Immature natural killer cell (primary cell): ENCODE measurements at places on chromosomes 12 and 14. TPM values are rescaled to one million over a fixed set of nuclear protein-coding genes. Genes with fewer than 3 reads are reported as not detected.

DNA sequence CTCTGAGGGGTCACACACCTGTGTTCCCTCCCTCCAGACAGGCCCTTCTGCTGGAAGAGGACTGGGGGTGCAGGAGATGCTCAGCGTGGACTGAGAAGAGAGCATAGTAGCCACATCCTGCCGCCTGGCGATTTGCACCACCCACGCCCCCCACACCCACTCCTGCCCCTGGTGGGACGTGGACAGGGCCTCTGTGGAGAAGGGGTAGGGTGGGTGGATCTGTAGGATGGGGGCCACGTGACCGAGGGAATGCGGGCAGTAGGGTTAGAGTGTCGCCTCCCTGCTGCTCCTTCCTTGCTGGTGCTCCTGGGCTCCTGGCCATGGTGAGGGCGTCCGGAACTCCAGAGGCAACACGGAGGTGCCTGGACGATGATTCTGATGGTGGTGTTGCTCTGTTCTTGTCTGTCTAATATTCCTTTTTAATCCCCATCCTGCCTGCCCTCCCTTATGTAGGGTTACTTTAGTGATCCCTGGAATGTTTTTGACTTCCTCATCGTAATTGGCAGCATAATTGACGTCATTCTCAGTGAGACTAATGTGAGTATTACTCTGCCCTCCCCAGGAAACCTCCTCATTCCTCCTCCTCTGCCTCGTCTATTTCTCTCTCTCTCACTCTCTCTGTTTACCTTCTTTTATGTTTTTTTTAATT is 161.5 kb upstream of the FKBP4 start:
- no peak for DNase-seq

DNA sequence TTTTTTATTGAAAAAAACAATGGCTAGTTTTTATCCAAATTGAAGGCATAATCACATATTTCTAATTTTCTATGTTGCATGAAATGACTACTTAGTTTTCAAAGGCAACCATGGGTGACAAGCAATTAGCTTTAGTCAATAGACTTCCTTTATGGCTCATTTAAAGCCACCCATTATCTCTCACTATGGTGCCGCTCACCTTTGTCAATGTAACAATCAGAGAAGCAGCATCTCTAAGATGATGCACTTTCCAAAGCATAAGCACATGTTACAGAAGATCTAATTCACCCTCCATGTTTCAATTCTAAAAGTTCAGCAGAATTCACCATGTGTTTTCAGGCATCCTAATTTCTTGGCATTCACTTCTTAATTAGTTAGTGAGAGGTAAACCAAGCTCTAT is 166.6 kb upstream of the RPL10L start:
- no peak for DNase-seq

- DNase-seq: no peak
Observed at GRCh38 chr12:118290130-118290529, 82.6 kb downstream of the TAOK3 start.

GRCh38 chr12:66035288-66035966 is 95.1 kb downstream of the LLPH start:
- DNase-seq: peak; percentile 18

GRCh38 chr12:42992826-42993225 is 403.3 kb upstream of the PRICKLE1 start:
- DNase-seq: no peak

DNA sequence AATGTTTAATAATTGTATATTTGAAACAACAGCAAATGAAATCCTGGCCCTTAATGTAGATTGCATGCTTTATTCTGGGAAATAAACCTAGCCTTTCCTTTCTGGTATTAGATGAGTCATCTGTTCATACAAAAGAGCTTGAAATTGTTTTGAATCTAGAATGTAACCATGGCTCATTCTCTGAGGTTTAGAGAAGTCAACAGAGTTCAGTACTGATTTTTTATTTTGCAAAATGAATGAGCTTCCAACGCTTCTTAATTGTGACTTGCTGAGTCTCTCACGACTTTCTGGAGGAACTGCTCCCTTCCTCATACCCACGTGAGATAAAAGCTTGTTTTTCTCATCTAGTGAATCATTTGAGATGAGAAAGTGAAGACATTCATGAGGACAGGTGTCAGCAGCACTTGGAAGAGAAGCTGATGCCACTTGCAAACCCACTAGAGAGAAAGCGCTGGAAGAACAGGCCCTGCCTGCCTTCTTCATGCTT is 509.6 kb downstream of the VRK1 start:
- no peak for DNase-seq

GRCh38 chr14:36078080-36078479 is 98.4 kb downstream of the PTCSC3 start:
- no peak for DNase-seq

The WIF1 gene
- polyA plus RNA-seq: not detected

The SMIM41 gene
- polyA plus RNA-seq: not detected

The ULK1 gene
- 1.2 TPM for polyA plus RNA-seq
